ENCODE measurements at places on chromosomes 12 and 14.
A peak's percentile ranks its signal among the peaks of the same experiment; 100 is the strongest.

- no peak for DNase-seq
Observed at GRCh38 chr12:11920231-11920630, 150.5 kb upstream of the BCL2L14 start.

DNA sequence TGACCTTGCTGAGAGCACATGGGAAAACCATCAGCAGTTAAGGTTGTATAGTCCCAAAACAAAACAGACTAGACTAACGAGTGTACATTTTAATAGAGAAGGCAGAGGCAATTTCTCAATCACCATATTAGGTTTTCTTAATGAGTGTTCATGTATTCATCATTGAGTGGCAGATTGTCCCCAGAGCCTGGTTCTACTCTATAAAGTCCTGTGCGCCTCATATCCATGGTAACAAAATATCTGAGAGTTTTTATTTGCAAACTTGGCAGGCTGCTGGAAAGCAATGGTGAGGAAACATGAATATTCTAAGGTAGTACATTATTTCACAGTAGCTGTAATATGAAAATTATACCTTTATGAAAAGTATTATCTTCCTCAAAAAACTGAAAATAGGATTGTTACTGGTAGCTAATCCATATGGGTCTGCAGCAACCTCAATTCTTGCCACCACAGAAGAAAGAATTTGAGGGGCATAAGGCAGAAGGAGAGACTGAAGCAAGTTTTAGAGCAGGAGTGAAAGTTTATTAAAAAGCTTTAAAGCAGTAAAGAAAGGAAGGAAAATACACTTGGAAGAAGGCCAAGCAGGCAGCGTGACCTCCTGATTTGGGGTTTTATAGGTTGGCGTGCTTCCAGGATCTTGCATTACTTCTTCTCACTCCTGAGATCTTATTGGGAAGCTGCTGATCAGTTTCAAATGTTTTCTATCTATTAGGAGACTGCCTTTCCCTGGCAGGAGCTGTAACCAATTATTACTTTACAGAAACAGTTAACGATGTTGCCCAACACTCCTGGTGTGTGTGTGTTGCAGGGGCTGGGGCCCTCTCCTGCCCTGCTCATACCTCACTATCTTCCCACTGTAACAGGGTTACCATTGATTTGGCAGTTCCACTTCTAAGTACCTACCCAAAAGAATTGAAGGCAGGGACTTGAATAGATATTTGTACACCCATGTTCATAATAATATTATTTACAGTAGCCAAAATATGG is 154.0 kb upstream of the NUDT4 start:
- DNase-seq, result no peak

DNA sequence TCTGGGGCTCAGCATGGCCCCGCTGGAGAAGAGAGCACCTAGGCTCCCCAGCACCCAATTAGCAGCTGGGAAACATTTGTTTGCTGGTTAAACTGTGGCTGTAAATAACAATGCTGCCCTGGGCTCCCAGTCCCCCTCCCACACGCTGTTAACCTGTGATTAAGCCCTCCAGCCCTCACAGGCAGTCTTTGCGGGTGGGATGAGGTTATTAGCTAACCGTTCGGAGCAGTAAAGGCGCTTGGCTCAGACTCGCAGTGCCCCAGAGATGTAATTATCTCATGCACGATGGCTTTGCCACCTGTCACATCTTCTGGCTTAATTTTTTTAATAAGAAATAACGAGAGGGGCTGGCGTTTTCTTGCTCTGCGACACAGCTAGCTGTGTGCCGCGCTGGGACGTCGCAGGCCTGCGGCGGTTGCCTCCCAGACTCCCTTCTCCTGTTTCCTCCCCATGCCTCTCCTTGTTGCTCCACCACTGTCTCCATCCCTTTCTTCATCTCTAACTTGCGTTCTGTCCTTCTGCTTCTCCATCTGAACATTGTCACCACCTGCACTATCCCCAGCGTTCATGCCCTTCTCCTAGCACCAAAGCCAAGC is 239.2 kb upstream of the FKBP4 start:
- DNase-seq, result no peak

DNA sequence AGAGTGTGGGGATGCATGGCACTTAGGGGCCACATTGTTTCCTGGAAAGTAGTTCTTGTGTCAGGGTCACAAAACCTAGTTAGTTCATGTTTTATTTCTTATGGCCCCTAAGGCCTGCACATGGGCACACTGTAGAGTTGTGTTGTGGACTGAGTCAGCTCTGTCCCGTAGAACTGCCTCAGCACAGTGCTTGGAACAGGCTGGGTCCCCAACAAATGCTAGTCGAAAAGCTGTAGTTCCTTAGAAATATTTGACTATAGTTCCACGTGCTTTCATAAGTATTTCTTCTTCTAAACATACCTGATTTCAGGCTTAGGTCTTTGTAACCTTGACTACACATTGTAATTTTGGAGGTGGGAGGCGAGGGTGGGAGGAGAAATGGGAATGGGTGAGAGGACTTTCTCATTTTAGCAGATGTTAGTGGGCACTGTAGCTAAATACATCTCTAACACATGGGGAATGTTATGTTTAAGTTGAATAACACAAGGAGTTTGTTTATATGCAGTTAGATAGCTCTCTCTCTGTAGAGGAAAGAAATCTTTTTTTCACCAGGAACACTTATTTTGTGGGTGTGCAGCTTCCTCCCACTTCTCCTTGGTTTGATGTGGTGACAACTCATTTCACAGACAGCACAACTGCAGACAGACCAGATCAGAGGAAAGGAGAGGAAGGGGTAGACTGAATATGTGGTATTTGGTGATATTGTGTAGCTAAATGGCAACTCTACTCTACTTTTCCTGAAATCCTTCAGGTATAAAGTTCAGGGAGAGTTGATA is 39.5 kb upstream of the DACT1 start:
- no peak for DNase-seq

GRCh38 chr14:76320975-76321374 is 55.0 kb upstream of the ESRRB start:
- no peak for DNase-seq

- DNase-seq, result no peak
Observed at GRCh38 chr14:67515386-67516079, 17.6 kb upstream of the PLEKHH1 start.

- no peak for DNase-seq
Observed at GRCh38 chr12:93103154-93103553, 174.1 kb upstream of the EEA1 start.

DNA sequence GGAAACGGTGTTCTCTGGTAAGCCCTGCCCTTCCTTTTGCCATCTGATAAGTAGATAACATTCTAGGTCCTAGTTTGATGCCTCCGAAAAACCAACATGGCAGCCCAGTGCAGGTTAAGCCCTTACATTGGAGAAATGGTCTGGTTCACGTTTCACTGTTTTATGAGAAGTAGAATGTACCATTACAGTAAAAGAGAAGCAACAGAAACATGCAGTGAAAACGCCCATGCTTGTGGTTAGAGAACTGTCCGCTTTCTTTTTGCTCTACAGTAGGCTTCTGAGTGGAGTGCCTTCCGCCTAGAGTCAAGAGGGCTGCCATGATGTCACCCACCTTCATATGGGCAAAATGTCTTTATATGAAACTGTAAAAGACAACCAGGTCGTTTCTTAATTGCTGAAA is 190.4 kb upstream of the BCL2L14 start:
- no peak for DNase-seq

- peak; percentile 54 for DNase-seq
Observed at GRCh38 chr14:91119556-91120311, 5.9 kb downstream of the DGLUCY start.

DNA sequence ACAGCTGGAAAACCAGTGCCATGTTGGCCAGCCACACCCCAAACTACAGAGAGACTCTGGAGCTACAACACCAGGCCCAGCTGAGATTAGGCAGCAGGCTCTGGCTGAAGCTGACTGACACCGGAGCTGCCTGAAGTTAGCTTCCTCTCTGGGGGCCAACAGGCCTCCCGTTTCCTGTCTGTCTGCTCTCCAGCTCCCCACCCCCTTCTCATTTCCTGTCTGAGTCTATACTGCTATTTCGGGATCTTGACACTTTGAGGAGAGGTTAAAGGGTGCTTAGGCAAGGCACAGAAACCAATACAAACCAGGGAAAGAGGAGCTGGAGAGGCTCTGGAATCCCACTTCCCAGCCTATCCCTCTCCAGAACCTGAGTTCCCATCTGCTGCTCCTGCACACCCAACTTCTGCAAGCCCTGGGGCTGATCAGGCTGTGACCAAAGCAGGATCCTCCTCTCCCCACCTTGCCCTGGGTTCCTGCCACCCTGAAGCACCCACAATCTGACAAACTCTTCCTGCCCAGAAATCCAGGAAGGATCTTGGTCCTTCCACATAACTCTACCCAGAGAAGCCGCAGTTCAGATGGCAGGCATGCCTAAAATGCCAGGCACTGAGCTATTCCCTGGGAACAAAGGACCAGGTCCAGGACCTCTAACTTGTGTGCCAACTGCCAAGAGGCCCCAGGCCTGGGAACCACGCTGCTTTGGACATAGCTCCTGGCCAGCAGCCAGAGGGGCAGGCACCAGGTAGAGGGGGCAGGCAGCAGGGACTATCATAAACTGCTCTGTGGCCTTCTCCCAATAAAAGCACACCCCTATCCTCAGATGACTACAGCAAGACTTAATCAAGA is 39.9 kb downstream of the PRPF40B start:
- DNase-seq, result peak; percentile 33

GRCh38 chr14:95722525-95723190 is 8.7 kb upstream of the TCL1A start:
- DNase-seq, result peak; percentile 7

DNA sequence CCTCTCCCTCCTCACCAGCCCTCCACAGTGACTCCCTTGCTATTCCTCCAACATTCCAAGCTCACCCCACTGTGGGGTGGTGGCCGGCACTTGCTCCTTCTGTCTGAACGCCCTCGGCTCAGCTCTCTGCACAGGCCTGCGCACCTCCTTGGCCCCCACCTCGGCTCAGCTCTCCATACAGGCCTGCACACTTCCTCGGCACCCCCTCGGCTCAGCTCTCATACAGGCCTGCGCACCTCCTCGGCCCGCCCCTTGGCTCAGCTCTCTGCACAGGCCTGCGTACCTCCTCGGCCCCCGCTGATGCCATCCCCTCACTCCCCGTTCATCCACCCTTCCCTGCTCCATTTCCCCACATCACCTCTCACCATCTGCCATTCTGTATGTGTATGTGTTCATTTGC is 332.7 kb upstream of the FKBP4 start:
- no peak for DNase-seq

GRCh38 chr14:47917344-47917954 is 242.0 kb upstream of the MDGA2 start:
- DNase-seq, result peak; percentile 54

DNA sequence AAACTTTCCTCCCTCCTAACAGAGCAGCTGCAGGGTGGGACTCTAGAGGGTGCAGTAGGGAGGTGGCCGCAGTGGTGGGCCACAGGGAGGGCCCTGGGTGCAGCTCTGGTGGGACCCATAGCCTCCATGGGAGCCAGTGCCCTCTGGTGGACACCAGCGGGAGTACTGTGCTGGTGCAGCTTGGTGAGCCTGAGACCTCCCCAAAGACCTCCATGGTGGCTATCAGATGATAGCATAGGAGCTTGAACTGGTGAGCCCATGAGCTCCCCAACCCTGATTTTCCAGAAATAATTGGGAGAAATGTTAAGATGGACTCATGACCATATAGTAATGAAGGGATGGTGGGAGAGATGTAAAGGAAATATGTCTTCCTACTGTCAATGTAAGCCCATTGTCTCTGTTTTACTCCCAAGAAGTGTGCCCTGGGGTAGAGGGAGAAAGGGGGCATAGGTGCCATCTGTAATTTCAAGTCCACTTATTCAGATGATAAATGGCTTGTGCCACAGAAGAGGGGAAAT is 98.7 kb downstream of the GAS2L3 start:
- DNase-seq, result peak; percentile 55

DNA sequence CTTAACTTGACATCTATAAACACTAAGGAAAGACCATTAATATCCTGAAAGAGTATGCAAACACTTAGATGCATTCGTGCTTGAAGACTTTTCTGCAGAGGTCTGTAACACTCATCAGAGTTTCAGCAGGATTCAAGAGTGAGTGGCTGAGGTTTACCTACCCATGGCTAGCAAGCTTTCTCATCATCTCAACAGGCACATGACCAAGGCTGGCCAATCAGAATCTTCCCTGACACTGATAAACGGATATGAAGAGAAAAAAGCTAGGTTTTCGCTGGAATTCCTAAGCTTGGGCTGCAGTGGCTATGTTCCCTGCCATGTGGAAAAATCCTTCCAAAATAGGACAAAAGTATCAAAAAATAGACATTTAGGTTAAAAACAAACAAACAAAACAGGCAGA is 162.1 kb upstream of the USP15 start:
- no peak for DNase-seq

GRCh38 chr14:36256126-36256801 is 64.2 kb downstream of the MBIP start:
- DNase-seq, result no peak

- no peak for DNase-seq
Observed at GRCh38 chr12:109201496-109201885, 85.1 kb downstream of the ACACB start.

DNA sequence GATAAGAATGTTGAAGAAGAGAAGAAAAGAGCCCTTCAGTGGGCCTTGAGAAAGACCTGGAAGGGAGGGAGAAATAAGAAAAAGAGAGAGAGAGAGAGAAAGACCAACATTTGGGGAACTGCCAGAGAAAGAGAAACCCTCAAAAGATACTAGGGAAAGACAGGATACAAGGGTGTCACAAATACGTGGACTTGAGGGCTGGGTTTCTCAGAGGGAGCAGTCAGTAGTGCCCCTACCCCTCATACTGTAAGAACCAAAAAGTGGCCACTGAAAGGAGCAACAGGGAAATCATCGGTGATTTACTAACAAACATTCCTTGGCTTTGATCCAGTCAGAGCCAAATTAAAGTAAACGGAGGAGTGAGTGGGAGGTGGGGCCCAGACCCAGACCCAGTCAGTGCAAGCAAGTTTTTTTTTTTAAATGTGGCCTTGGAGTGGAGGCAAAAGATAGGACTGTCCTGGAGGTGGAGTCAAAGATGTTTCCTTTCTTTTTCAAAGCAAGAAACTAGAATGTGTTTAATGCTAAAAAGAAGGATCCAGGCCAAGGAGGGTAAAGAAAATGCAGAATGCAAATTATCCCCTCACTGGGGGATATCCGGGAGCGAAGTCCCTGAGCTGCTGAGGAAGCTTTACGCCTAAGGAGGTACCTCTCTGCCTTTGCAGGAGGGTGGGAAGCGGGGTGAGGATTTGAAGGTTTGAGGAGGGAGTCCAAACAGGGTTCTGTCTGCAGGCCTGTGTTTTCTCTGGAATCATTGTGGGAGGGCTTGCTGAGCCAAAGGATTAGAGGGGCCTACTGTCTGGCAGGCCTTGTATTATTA is 143.5 kb upstream of the AMIGO2 start:
- no peak for DNase-seq

GRCh38 chr12:127150956-127151355 is 1116.0 kb upstream of the TMEM132C start:
- no peak for DNase-seq
